Vein endothelial cell (primary cell): ENCODE measurements at places on chromosomes 5 and 9. TPM values are rescaled to one million over a fixed set of nuclear protein-coding genes. Genes with fewer than 3 reads are reported as not detected.

FOXD4 gene
- under 0.01 and 0.19 TPM in 2 replicates for total RNA-seq

IL13 gene
- total RNA-seq, result not detected in 2 replicates

PCDHA1 gene
- not detected in 2 replicates for total RNA-seq

GARIN3 gene
- not detected in 2 replicates for total RNA-seq

GAS1 gene
- 1.5 and 1.6 TPM in 2 replicates for total RNA-seq

C9orf153 gene
- total RNA-seq, result 0.33 TPM in 1 of 2 replicates, not detected in the other

AGXT2 gene
- total RNA-seq, result not detected in 2 replicates

CLK4 gene
- total RNA-seq, result 20.9 and 26.7 TPM in 2 replicates

LCN10 gene
- total RNA-seq, result not detected in 2 replicates

ARID3C gene
- total RNA-seq, result 0.33 TPM in 1 of 2 replicates, not detected in the other

ADAMTSL1 gene
- 43.1 and 63.9 TPM in 2 replicates for total RNA-seq

ARHGEF37 gene
- 11.0 and 16.7 TPM in 2 replicates for total RNA-seq

ANKRD55 gene
- total RNA-seq, result 2.6 and 16.7 TPM in 2 replicates

GABBR2 gene
- total RNA-seq, result 10.3 and 14.0 TPM in 2 replicates

MCTP1 gene
- total RNA-seq, result 139 and 171 TPM in 2 replicates

ORM2 gene
- not detected in 2 replicates for total RNA-seq

FKTN gene
- total RNA-seq, result 24.5 and 29.7 TPM in 2 replicates

SHC3 gene
- total RNA-seq, result 0.29 and 1.3 TPM in 2 replicates

LCN6 gene
- 0.33 TPM in 1 of 2 replicates, not detected in the other for total RNA-seq

MAP3K1 gene
- 26.3 and 29.7 TPM in 2 replicates for total RNA-seq

GDNF gene
- under 0.01 TPM in 1 of 2 replicates, not detected in the other for total RNA-seq

CAMK2A gene
- not detected in 2 replicates for total RNA-seq

HAVCR2 gene
- total RNA-seq, result under 0.01 and 0.67 TPM in 2 replicates

GNA14 gene
- 4.6 and 7.5 TPM in 2 replicates for total RNA-seq

TAF11L10 gene
- total RNA-seq, result not detected in 2 replicates

PRR16 gene
- total RNA-seq, result 0.48 TPM in 1 of 2 replicates, not detected in the other

ZNF346 gene
- 25.1 and 32.3 TPM in 2 replicates for total RNA-seq

AK8 gene
- 0.10 TPM in 1 of 2 replicates, not detected in the other for total RNA-seq

ACOT12 gene
- total RNA-seq, result not detected in 2 replicates

SPINK7 gene
- total RNA-seq, result not detected in 2 replicates

CDH9 gene
- total RNA-seq, result not detected in 2 replicates

TPPP gene
- under 0.01 TPM in 2 replicates for total RNA-seq

ZDHHC11 gene
- total RNA-seq, result 0.33 and 0.67 TPM in 2 replicates

ENTPD2 gene
- total RNA-seq, result not detected in 2 replicates

DMRT3 gene
- total RNA-seq, result not detected in 2 replicates
